ENCODE measurements at places on chromosomes 3 and 15. TPM values are rescaled to one million over a fixed set of nuclear protein-coding genes. Genes with fewer than 3 reads are reported as not detected.

GRCh38 chr3:185651971-185652370, 65.9 kb downstream of the SENP2 start:
- no peak overlapping the region for H3K4me3 ChIP-seq
- H3K4me1 ChIP-seq, result peaks cover 34% of the 10 kb centered on the region
- no peak overlapping the region for H3K27ac ChIP-seq
- peaks cover 37% of the 10 kb centered on the region for H3K36me3 ChIP-seq
- H3K27me3 ChIP-seq, result no peaks in the 10 kb centered on the region
- no peak for DNase-seq

- peak overlapping the region; percentile 92 for H3K4me3 ChIP-seq
- DNase-seq, result no peak
- no peaks in the 10 kb centered on the region for H3K27me3 ChIP-seq
- peak overlapping the region; percentile 80 for H3K27ac ChIP-seq
Measured at GRCh38 chr3:182979103-182979673, 1.1 kb downstream of the DCUN1D1 start.

GRCh38 chr3:88334187-88334868, 184.6 kb downstream of the C3orf38 start:
- H3K27ac ChIP-seq, result no peak overlapping the region
- H3K4me1 ChIP-seq, result no peaks in the 10 kb centered on the region
- H3K36me3 ChIP-seq, result peaks cover 12% of the 10 kb centered on the region
- DNase-seq, result no peak
- H3K27me3 ChIP-seq, result no peaks in the 10 kb centered on the region

DNA sequence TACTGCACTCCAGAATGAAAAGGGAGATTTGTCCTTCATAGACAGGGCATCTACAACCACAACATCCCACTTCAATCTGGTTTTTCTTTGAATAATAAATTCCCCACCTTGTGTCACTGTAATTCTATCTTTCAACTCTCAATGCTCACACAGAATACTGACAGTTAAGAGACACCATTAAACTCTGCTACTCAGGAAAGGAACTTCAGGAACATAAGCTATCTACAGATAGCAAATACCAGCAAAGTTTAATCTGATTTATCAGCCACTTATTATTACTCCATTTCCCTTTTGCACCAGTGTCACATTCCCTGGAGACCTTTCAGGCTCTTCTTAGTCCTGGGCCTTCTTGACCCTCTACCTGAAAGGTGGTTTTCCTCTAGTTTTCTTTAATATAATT, 152.0 kb upstream of the LPP start:
- DNase-seq, result no peak
- H3K4me1 ChIP-seq, result no peaks in the 10 kb centered on the region
- no peak overlapping the region for H3K27ac ChIP-seq
- no peaks in the 10 kb centered on the region for H3K36me3 ChIP-seq
- H3K4me3 ChIP-seq, result no peak overlapping the region
- H3K27me3 ChIP-seq, result no peaks in the 10 kb centered on the region

The UROC1 gene
- total RNA-seq, result 0.15 TPM

The CTXN2 gene
- not detected for total RNA-seq

- no peak for DNase-seq
- no peak overlapping the region for H3K27ac ChIP-seq
- H3K27me3 ChIP-seq, result peaks cover 11% of the 10 kb centered on the region
- H3K4me3 ChIP-seq, result no peak overlapping the region
- H3K36me3 ChIP-seq, result no peaks in the 10 kb centered on the region
Measured at GRCh38 chr3:39569095-39569494, 101.6 kb downstream of the MOBP start.

Measured in chondrocyte (in vitro differentiated cells).